Activated T-cell treated with anti-CD3 and anti-CD28 coated beads, Interleukin-2, amount 50 U/mL, for 72 hours (primary cell): ENCODE measurements at places on chromosomes 1 and 21. TPM values are rescaled to one million over a fixed set of nuclear protein-coding genes. Genes with fewer than 3 reads are reported as not detected.

GRCh38 chr1:177960939-177961622 is 8.8 kb downstream of the SEC16B start:
- no peak for DNase-seq

DNA sequence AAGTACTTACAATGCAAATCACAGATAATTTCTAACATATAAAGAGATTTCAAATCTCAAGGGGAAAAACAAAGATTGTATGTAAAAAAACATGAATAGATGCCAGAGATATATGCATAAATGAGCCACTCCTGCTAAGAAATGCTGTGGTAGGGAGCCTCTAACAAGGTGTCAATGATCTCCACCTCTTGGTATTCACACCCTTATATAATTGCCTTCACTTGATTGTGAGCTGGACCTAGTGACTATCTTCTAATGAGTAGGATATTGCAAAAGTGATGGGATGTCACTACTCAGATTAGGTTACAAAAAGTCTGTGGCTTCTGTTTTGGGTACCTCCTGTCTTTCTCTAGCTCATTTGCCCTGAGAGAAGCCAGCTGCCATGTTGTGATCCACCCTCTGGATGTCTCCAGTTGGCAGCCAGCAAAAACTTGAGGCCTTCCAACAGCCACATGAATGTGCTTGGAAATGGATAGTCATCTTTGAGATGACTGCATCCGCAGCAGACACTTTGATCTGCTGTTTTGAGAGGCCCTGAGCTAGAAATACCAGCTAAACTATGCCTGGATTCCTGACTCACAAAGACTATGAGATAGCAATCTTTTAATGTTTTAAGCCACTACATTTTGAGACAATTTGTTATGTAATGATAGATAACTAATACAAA is 196.1 kb upstream of the FGGY start:
- DNase-seq = no peak

- DNase-seq = no peak
These were observed 7.6 kb upstream of the GBP4 start for GRCh38 chr1:89206373-89206772.

- DNase-seq = peak; percentile 64
These were observed 89.0 kb upstream of the PPM1J start for GRCh38 chr1:112803906-112804762.

- DNase-seq = no peak
These were observed 45.5 kb upstream of the PLXNA2 start for GRCh38 chr1:208289716-208290115.

DNA sequence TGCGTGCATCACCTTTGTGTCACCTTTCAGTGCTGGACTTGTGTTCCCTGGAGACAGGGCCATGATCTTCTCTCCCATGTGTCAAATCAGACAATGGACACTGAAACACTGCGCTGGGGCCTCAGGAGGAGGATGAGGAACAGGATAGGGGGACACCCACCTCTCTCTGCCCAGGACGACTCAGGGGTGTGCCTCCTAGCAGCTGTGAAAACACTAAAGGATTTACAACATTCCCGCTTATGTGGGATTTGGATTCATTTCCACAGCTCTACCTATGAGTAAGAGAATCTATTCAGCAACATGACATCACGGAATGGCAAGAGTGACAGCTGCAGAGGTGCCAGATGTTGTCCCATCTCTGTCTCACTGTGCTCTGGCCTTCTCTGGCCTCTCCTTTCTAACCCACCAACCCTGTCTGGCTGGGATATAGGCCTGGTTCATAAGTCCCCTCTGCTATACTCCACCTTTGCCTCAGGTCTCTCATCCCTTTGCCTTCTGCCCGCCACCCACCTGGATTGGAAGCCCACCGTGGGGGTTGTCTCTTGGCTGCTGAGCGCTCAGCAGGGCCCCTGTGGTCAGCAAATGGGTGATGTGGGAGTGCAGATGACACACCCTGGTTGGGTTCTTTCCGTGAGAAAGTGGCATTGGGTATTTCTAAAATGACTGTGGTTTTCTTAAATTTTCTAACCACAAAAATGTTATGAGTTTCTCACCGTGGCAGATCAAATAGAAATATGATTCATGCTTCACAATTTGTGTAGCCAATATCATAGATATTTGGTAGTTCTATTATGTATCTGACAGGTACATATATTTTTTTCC is 47.1 kb upstream of the TLR5 start:
- DNase-seq = peak; percentile 72

The REN gene
- total RNA-seq = not detected

DNA sequence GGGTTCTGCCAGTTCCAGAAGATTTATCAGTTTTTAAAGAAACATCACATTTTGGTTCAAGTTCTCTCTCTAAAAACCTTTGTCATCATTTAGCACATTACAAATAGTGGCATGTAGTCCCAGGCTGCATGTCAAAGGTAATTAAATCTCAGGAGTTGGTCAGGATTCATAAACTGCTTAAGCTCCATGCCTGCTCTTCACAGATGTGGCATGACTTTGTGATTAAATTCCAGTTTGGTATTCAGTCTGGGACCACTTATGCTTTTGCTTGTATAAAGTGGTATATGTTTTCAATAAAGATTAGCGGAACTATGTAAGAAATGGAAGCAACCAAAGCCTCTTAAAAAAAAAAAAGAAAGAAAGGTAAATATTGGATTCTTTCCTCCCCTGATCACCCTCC is 408.0 kb downstream of the DISC1 start:
- no peak for DNase-seq
